ENCODE measurements at places on chromosomes 3 and 15. TPM values are rescaled to one million over a fixed set of nuclear protein-coding genes. Genes with fewer than 3 reads are reported as not detected.

SLC15A2 gene
- total RNA-seq, result 0.20 TPM

OIP5 gene
- total RNA-seq, result 11.8 TPM

CDC25A gene
- total RNA-seq, result 10.2 TPM

C3orf85 gene
- total RNA-seq, result not detected

SERINC4 gene
- total RNA-seq, result 0.15 TPM

FAM107A gene
- total RNA-seq, result 0.46 TPM

ROBO1 gene
- 20.8 TPM for total RNA-seq

IL17RB gene
- 0.88 TPM for total RNA-seq

GCSAM gene
- not detected for total RNA-seq

TRIM71 gene
- total RNA-seq, result not detected

RPUSD2 gene
- 15.6 TPM for total RNA-seq

XCR1 gene
- total RNA-seq, result not detected

VPS13C gene
- total RNA-seq, result 14.2 TPM

CACNA2D2 gene
- 0.48 TPM for total RNA-seq

WDR49 gene
- not detected for total RNA-seq

HRH1 gene
- 6.1 TPM for total RNA-seq

RTP1 gene
- not detected for total RNA-seq

COL6A5 gene
- not detected for total RNA-seq

STRIT1 gene
- not detected for total RNA-seq

MUC13 gene
- total RNA-seq, result 7.7 TPM

IL5RA gene
- total RNA-seq, result not detected

CCR8 gene
- total RNA-seq, result not detected

SLC12A1 gene
- not detected for total RNA-seq

BNC1 gene
- 0.98 TPM for total RNA-seq

CADPS gene
- not detected for total RNA-seq

CMTM8 gene
- 12.8 TPM for total RNA-seq

PTH1R gene
- total RNA-seq, result 1.4 TPM

CYP1A2 gene
- not detected for total RNA-seq

ISG20 gene
- total RNA-seq, result 43.2 TPM

TRH gene
- total RNA-seq, result not detected

SH2D7 gene
- total RNA-seq, result not detected

LMAN1L gene
- total RNA-seq, result not detected

SECISBP2L gene
- 8.9 TPM for total RNA-seq

SEMA6D gene
- total RNA-seq, result not detected

FANCD2 gene
- total RNA-seq, result 21.0 TPM

LRRIQ4 gene
- not detected for total RNA-seq

DUOXA1 gene
- 0.03 TPM for total RNA-seq

SEMA3F gene
- total RNA-seq, result 22.0 TPM

GRAMD2A gene
- total RNA-seq, result 0.22 TPM

CNTN4 gene
- total RNA-seq, result not detected

ATP6V1A gene
- total RNA-seq, result 24.1 TPM

ZKSCAN7 gene
- total RNA-seq, result not detected

NR2E3 gene
- 0.09 TPM for total RNA-seq

CPN2 gene
- total RNA-seq, result not detected

ZNF385D gene
- total RNA-seq, result not detected

HCLS1 gene
- not detected for total RNA-seq

DUOX1 gene
- total RNA-seq, result not detected

Data from A549 treated with dexamethasone at 1 μM for 4 hours (cell line).